ENCODE measurements at places on chromosomes 12 and 14.

- no peak for DNase-seq
Observed at GRCh38 chr12:125105600-125105999, 40.4 kb downstream of the AACS start.

- DNase-seq, result no peak
Observed at GRCh38 chr14:41824441-41824840, 217.8 kb downstream of the LRFN5 start.

DNA sequence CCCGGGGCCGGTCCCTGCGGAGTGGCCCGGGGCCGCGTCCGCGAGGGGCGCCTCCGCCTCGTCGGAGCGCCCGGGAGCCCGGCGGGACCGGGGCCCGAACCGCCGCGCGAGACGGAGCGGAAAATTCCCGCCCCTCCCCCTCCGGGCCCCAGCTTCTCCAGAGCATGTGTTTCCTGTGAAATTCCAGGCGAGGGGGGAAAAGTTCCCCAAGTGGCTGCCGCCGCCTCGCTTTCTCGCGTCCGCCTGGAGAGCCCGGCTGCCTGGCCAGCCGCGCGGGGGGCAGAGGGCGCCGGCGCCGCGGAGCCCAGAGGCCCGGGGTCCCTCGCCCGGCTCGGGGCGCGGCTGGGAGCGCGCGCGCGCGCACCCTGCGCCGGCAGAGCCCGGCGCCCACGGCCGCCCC, 904 bp downstream of the CACNA1C start:
- DNase-seq, result no peak

- DNase-seq, result no peak
Observed at GRCh38 chr14:23158779-23159178, 24.7 kb downstream of the SLC7A8 start.

DNA sequence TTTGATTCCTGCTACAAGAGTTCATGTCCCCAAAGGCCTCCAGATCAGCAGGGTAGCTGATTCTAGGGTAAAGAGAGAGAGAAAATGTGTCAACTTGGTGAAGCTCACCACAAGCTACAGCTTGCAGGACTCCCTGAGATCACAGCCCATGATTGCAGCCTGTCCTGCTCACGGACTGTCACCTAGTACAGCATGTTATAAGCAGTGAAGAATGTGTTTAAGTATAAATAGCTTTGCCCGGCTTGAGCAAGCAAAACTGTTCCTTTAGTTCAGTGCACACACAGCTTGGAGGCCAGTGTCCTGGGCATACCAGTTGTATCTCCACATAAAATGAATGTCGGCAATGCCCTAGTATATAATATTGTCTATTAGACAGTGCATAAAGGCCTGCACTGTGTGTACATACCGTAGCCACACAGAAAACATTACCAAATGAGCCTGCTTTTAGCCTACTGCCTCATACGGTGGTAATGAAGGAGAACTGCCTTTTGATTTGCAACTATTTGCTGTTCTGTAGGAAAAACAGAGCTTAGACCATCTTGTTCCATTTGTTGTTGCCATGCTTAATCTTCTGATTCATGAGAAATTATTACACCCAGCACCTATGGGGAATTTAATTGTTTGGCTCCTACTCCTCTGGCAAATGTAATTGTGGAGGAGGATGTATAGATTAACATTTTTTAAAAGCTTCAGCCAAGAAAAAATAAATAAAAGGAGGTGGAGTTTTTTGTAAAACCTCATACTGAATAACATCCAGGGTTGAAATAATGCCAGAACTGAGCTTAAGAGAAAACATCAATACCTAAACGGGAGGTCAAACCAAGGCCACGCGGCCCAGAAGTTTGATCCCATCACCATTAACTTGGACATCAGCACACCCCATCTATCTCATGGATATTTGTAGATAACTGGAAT, 108.1 kb upstream of the G2E3 start:
- DNase-seq, result no peak

All from lower leg skin (tissue), 4 donors.